T47D (cell line): ENCODE measurements at places on chromosomes 16 and 17.

DNA sequence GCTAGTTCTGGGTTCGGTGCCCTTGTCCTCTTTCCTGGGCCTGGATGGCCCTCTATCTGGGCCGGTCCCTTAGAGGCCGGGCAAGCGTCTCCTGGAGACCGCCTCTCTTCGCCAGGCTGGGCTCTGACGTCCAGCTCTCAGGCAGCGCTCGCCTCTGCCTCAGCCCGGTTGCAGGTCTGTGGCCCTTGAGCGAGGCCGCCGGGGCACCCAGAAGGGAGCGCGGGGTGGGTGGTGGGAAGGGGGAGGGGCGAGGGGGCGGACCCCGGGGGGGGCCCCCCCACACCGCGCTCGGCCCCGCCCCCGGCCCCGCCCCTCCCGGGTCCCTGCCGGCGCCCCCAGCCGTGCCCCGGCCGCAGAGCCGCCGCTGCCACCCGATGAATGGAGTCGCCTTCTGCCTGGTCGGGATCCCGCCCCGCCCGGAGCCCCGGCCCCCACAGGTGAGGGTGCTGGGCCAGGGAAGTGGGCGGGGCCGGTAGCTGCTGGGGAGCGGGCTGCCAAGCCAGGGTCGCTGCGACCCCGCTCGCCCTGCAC is at the start of gene ARHGAP23:
Gene ARHGAP23, plus strand, starts transcription at position 353 of the 531 bp plus-strand sequence. Its CDS starts 22 bp downstream, at position 375.
- DNase-seq = peak; percentile 62

- no peak for DNase-seq
Measured at GRCh38 chr17:50866950-50867362, 802 bp upstream of the TOB1 start.

DNA sequence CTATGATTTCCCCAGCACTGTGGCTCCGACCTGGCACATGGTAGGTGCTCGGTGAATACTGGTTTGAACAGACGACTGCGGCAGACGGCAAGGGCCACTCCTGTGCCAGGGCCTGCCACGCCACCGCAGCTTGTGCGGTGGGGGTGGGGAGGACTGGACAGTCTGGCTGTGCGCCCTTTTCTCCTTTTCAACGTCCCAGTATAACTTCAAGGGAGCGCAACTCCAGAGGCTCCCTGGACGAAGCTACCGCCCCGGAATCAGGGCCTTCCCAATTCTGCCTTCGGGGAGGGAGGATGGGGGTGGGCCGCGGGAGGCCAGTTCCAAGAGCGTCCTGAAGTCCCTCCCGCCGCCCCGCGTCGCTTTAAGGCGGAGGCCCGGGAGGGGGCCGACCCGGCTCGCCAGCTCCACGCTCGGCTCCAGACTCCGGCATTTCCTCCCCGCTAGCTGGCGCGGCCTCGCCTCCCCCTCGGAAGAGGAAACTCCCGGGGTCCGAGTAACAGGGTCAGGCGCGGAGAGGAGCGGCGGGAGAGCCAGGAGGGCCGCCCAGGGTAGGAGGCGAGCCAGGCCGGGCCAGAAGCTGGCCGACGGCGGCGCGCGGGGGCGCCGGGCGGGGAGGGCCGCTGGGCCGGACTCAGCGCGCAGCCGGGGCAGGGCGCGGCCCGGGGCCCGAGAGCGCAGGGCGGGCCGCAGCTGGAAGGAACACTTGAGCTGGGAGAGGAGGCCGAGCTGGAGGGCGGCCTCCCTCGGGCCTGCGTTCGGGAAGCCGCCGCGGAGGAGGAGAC is at the start of gene ITPRIPL2:
Gene ITPRIPL2, plus strand, starts transcription at position 388 of the 782 bp plus-strand sequence. CDS start 498 bp downstream, outside the sequence.
- peak; percentile 89 for DNase-seq

GRCh38 chr16:49806446-49806845 is 49.5 kb downstream of the ZNF423 start:
- no peak for DNase-seq

- peak; percentile 59 for DNase-seq
Measured at GRCh38 chr16:4026854-4027253, 89.4 kb downstream of the ADCY9 start.

- no peak for DNase-seq
Measured at GRCh38 chr17:510226-510917, 157.8 kb upstream of the RPH3AL start.

DNA sequence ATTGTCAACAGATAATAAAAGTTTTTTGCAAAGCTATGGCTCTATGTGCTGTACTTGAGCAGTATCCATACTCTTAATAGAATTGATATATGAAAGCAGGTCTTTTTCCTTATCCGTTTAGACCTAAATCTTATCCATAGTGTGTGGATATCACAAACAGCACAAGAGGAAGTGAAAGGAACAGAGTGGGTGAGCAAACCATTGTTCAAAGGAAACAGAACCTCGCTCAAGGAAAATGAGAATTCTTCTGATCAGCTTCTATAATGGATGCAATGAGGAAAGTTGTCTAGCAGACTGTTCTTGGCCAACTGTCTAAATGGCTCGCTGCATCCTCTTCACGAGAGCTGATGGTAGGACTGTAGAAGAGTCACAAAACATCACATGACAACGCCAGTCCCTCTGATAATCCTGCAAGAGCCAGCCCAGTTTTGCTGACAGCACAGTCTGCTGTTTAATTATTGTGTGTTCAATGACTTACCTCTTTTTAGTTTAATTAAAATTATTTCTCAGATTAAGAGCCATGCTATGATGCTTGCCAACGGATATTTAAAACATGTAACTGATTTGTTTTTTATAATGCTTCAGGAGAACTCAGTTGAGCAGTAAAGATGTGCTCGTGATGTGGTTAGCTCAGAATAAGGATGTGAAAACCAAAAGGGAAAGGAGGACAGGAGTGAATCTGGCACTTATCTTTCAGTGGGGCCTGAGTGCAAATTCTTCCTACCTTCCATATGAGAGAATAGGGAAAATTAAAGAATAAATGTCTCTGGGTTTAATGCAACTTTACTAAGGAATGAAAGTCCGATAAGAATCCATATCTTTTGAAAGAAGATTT is 38.5 kb downstream of the WWOX start:
- no peak for DNase-seq

- DNase-seq = no peak
Measured at GRCh38 chr17:45763182-45763581, 20.9 kb upstream of the CRHR1 start.

DNA sequence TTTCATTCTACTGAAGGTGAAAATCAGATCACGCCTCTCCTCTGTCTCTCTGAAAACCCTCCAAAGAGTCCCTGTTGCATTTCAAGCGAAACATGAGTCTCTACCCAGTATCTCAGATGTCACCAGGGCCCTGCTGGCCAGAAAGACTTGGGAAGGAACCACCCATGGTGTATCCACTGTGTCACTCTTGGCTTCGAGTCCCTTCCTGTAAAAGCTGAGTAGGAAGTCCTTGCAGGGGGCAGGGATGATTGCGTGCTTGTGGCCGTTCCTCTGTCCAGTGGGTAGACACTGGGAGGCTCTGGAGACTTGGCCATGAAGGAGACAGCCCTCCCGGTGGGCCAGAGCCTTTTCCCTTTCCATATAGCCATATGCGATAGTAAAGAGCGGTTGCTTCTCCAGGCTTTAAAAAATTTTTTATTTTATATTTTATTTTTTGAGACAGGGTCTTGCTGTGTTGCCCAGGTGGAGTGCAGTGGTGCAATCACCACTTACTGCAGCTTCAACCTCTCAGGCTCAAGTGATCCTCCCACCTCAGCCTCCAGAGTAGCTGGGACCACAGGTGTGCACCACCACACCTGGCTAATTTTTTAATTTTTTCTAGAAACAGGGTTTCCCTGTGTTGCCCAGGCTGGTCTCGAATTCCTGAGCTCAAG is 19.0 kb upstream of the RMI2 start:
- DNase-seq = no peak

DNA sequence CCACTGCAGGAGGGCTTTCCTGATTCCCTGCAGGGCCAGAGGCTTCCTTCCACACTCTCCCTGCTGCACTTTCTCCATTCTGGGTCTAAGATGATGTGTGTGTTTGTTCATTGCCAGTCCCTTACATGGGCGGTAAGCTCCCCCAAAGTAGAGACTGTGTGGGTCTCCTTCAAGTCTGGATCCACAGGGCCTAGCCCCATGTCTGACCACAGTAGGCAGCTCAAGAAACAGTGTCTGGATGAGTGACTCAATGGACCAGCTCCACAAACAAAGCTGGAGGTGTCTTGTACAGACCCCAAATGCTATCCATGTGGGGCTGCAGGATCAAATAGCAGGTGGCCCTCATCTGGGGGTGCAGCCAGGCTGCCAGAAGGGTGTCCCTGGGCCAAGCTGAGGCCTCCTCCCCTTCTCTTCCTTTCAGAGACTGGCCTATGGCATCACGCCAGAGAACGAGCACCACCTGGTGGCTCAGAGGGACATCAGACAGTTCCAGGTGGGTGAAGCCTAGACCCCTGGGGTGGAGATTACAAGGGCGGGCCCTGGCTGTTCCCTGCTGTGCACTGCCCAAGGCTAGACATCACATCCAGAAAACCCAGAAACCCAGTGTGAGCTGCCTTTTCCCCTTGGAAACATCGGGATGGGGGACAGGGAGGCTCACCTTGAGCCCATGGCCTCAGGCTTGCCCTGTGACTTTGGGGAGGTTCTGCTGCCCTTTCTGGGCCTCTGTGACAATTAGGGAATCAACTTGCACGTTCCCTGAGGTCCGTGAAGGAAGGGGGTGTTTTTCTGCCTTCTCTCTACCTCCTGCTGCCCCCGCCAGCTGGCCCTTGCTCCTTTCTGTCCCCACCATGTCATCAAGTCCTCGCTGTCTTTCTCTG is 45.9 kb downstream of the SLC6A2 start:
- no peak for DNase-seq

GRCh38 chr16:48011878-48012658 is 143.7 kb downstream of the ABCC12 start:
- no peak for DNase-seq

- no peak for DNase-seq
Measured at GRCh38 chr16:986925-987582, 5.5 kb downstream of the SOX8 start.

- no peak for DNase-seq
Measured at GRCh38 chr16:78684030-78684611, 584.7 kb downstream of the WWOX start.

DNA sequence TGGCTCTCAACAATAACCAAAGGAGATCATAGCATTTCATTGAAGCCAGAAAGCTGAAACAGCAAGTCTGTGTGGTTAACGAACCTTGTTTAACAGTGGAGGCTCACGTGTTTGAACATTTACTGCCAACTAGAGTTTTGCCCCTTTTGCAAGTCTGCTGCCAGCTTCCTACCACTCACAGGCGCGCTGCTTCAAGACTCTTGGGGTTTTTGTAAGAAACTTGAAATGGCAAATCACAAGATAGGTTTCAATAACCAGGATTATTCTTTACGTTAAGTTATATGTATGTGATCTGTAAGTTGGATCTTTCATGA is 1.2 kb downstream of the SNTB2 start:
- DNase-seq = no peak

GRCh38 chr17:17681187-17681743 is at the start of gene RAI1:
Gene RAI1, plus strand, starts transcription at chr17:17681458. Its CDS starts 111,491 bp downstream, at chr17:17792949.
- no peak for DNase-seq

GRCh38 chr17:67546578-67547527 is 169.8 kb downstream of the PITPNC1 start:
- DNase-seq = no peak

DNA sequence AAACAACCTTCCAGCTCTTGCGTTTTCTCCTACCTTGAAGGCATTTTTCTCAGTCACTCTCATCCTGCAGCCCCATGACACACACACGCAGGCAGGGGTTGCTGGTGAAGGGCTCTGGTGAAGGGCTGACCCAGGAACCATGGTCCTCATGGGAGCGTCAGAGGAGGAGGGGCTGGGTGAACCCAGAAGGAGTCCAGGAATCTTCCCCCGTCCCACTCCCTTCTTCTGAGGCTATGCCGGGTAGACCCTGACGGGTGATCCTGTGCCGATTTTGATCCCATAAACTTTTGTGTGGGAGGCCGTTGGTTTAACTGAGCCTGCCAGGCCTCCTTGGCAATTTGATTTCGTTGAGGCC is 278.4 kb upstream of the FOXF1 start:
- no peak for DNase-seq

DNA sequence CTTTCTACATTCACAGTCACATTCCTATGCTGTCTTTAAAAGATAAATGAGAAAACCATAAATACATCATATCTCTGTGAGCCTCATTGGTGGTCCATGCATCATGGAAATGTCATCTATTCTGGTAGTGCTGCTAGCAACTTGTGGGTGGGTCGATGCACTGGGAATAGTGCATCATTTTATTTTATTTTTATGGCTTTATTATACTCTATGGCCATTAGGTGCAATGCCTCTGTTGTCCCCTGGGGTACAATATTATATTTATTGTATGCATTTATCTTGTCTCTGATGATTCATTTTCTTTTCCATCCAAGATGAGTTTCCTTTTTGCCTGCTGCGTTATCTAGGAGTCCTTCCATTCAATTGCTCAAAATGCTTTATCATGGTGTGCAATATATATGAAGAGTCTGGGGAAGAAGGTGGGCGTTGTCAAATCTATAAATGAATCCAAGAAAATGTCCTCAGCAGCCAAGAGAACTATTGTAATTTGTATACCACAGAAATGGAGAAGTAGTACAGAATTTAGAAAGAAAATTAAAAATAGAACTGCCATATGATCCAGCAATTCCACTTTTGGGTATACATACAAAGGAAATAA is 324.0 kb downstream of the KCNJ2 start:
- DNase-seq = no peak
